Right renal cortex interstitium (tissue), 3 donors: ENCODE measurements at places on chromosomes 11 and 22. TPM values are rescaled to one million over a fixed set of nuclear protein-coding genes. Genes with fewer than 3 reads are reported as not detected.

DAGLA gene
- polyA plus RNA-seq = 3.3 TPM

FBLN1 gene
- 97.9 TPM for polyA plus RNA-seq

WNT11 gene
- 11.7 TPM for polyA plus RNA-seq

MOGAT2 gene
- 1.6 TPM for polyA plus RNA-seq

NAALADL1 gene
- 10.7 TPM for polyA plus RNA-seq

DNA sequence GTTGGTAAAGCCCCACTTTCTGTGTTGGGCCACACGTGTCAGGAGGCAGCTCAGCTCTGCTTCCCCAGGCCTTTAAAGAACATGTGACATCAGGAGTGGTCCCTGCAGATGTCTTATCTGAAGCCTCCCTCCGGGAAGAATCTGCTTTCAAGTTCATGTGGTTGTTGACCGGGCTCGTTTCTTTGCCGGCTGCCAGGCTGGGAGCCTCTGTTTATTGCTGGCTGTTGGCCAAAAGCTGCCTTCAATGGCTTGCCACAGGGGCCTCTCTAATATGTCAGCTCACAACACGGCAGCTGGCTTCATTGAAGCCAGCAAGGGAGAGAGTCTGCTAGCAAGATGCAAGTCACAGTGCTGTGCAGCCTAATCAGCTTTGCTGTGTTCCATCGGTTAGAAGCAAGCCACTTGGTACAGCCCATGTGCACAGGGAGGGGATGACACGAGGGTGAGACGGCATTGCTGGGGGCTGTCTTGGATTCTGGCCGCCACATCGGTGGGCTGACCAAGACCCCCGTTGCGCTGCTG is 14.6 kb downstream of the MRGPRF start:
- DNase-seq = no peak

GRCh38 chr11:96082936-96083335 is 159.0 kb upstream of the MTMR2 start:
- DNase-seq = no peak

DNA sequence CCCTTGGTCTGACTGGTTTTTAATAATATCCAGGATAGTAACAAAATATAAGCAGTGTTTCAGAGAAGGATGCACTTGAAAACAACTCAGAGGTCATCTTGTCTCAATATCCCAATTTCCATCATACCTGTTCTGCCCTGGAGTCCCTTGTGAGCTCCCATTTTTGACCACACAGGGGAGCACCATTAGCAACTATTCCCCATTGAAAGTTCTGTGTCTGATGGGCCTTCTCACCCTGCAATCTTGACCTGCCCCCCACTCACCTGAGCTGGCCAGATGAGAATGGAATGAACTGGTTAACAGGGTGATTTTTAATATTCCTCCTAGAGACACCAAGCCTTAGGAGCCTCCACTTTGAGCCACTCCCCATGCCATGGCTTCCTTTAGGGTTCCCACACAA is 3.8 kb upstream of the CAPN5 start:
- no peak for DNase-seq

- no peak for DNase-seq
Measured at GRCh38 chr22:44737406-44738346, 14.7 kb upstream of the ARHGAP8 start.

DNA sequence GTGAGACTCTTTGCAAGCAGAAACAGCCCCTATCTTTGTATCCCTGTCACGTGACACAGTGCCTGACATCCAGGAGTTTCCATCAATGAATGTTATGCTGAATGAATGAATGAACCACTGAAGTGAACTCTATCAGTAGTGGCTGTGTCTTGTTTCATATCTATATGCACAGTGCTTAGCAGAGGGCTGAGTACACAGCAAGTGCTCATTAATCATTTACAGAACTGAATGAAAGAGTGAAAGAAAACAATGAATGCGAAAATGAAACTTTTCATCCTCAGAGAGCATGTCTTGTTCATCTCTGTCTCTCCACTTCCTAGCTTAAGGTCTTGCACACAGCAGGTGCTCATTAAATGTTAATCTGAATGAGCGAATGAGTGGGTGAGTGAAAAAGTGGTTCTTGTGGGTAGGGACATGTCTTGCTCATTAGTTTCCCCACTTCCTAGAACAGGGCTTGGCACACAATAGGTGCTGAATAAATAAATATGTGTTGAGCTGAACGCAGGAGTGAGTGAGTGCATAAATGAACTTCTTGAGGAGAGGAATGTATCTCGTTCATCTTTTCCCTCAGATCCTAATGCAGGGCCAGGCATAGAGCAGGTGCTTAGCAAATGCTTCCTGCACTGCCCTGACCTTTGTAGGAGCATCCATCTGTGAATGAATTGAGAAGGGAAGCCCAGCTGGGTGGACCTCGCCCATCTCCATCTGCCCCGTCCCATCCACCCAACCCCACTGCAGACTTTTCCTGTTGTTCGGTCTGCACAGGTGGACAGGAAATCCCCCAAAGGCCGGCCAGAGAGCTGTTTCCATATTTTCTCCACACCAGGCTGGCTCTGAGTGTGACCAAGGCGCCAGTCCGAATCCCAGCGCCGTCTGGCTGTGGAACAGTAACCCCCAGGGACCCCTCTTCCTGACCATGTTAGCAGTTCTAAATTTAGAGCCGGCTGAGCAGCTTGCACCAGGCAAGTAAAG is 113.4 kb upstream of the CRYBB3 start:
- DNase-seq = no peak

- no peak for DNase-seq
Measured at GRCh38 chr11:93579187-93579751, 36.1 kb upstream of the SMCO4 start.

DNA sequence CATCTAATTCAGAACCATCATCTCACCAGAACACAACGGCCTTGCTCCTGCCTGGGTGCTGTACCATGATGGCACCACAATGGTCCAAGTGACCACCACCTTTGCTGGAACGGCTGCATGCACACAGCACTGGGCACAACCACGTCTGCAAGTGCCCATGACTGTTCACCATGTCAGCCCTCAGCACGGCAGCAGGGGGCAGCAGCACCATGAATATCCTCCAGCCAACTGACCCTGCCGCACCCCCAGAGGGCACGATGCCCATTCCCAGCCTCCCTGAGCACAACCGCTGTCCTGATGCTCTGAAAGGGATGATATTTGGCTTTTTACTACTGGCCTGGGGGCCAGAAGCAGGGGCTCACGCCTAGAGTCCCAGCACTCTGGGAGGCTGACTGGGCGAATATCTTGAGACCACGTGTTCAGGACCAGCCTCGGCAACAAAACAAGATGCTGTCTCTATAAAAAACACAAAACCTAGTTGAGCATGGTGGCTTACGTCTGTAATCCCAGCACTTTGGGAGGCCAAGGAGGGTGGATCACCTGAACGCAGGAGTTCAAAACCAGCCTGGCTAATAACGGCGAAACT is 25.7 kb downstream of the DRD4 start:
- no peak for DNase-seq

GRCh38 chr22:46105494-46106278 is 44.6 kb upstream of the PPARA start:
- no peak for DNase-seq

DNA sequence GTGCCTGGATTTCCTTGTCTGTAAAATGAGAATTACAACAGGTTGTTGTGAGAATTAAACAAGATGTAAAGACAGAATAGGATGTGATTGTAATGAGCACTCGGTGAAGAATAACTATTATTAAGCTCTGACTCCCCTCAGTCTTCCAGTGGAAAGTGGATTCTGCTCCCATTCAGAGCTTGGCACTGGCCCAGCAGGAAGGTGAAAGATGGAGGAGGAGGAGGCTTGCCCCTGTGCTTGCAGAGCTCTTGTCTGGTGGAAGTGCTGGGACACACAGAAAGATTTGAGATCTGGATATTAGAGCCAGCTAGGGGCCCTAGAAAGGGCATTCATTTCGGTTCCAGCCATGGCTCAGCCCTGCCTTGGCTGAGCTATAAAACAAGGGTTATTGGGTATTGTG is 28.2 kb downstream of the PHLDB1 start:
- DNase-seq = no peak

DNA sequence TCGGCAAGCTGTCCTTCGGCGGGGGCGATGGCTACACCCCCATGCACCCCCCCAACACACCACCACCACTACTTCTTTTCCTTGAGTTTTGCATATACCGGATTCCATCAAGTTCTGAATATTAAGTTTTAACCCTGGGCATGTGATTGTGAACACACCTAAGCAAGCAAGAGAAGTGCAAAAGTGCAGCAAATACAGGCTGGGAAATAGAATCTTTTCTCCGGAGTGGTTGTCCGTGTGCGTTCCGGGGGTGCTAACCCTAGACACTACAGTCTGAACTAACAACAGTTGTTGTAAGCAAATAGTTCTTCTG is 574 bp downstream of the PRSS23 start:
- DNase-seq = no peak

GRCh38 chr11:131810541-131810940 is 440.1 kb downstream of the NTM start:
- no peak for DNase-seq

DNA sequence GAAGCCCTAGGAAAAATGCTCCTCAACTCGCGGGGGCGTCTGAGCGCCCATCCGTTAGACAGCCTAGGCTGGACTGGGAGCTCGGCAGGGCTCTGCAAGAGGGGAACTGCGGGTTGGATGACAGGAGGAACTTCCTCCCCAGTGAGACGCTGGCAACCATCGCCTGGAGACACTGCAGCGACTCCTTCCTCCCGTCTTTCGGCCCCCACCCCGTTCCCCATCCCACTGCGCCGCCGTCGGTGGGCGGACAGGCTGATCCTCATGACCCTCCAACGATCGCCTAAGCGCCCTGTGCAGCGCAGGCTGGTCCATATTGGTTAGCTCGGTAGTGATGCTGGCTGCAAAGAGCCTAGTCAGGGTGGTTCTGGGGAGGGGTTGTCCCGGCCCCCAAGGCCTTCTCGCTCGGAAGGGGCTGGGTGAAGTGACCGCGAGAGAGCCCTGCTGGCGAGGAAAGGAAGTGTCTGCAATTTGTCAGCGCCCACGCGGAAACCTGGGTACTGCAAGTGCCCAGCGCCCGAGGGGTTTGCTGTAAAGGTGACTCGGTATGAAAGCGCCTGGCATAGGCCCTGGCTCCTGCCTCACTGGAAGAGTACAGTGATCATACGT is 638 bp downstream of the NRGN start:
- DNase-seq = no peak

GRCh38 chr22:29226351-29226981 is 20.8 kb downstream of the EMID1 start:
- DNase-seq = no peak

DNA sequence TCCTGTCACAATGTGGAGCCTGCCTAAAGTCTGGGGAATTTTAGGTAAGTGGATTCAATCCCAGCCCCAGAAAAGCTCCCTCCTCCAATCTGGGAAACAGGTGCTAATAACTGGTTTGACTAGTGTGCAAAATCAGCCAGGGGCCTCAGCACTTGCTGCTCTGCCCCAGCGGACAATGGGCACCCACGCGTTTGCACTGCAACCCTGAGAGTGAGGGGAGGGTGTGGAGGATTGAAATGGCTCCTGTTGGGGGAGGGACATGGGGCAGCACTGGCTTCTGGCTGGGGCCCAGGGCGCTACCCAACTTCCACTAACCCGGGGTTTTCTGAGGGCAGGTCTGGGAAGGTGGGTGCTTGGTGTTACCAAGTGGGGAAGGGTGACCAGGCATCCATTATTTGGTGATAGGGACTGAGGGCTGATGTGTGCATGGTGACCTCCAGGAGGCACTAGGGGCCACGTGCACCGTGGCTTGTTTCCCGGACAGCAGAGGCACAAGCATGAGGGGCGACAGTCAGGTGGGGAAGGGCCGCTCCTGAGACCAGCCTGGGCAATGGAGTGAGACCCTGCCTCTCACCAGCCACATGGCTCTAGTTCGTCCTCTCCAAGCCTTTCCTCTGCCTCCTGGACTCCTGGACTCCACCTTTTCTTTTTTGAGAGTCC is 4.3 kb upstream of the PNPLA5 start:
- no peak for DNase-seq

- DNase-seq = no peak
Measured at GRCh38 chr11:76073724-76074123, 132.6 kb downstream of the WNT11 start.

- no peak for DNase-seq
Measured at GRCh38 chr11:47512701-47513100, 40.2 kb downstream of the CELF1 start.

GRCh38 chr11:69775163-69775755 is at the start of gene FGF4:
TSS of gene FGF4 (minus strand) at chr11:69775341. CDS start at chr11:69775084, 257 bp downstream.
- no peak for DNase-seq

GRCh38 chr11:78535920-78536319 is 38.7 kb downstream of the NARS2 start:
- DNase-seq = no peak

GRCh38 chr11:47550288-47551047 is 2.5 kb downstream of the CELF1 start:
- no peak for DNase-seq

- DNase-seq = no peak
Measured at GRCh38 chr11:58656348-58656747, 33.9 kb downstream of the CNTF start.

GRCh38 chr11:47327025-47327424 is 25.5 kb downstream of the MYBPC3 start:
- no peak for DNase-seq
